Heart left ventricle (tissue), 16 donors: ENCODE measurements at places on chromosomes 3 and 15. TPM values are rescaled to one million over a fixed set of nuclear protein-coding genes. Genes with fewer than 3 reads are reported as not detected.

- no peak for DNase-seq
These were observed 5.4 kb downstream of the ANKRD63 start for GRCh38 chr15:40277471-40277870.

DNA sequence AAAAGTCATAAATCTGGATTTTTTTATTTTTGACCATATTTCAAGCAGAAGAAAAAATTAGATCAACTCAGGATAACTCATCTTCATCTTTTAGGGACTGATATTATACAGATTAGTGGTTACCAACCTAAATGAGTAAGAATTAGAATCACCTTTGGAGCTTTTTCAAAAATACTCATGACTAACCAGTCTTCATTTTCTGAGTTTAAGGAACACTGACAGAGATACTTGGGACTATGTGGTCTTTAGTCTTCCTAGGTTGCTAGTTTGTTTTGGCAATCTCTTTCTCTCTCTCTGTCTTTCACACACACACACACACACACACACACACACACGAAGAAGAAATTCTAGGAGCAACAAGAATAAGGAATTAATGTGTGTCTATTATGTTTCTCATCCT is 50.1 kb downstream of the TMOD3 start:
- no peak for DNase-seq

GRCh38 chr3:65024148-65024547 is 336.3 kb upstream of the ADAMTS9 start:
- no peak for DNase-seq

DNA sequence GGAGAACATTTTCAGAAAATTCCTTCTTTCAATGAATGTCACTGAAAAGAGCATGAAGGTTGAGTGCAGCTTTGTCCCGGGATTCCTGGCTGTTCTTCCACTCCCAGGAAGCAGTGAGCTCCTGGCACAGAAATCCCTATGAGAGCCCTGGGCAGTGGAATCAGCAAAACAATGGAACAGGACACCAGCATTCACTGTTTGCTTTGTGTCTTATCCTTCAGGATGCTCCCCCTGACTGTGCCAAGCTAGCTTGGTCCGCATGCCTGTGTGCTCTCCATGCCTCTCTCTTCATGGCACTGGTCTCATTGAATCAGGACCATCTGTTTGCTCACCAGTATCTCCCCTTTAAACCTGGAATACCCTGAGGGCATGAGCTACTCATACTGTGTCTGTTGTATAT is 102.0 kb upstream of the GADL1 start:
- DNase-seq = no peak

Gene CCR3
- polyA plus RNA-seq = not detected

Gene MRAS
- polyA plus RNA-seq = 112 TPM

Gene COLQ
- 2.1 TPM for polyA plus RNA-seq
